Stimulated activated CD4-positive, alpha-beta T cell treated with anti-CD3 and anti-CD28 coated beads, TNF-alpha, amount 100 ng/mL, for 1 hour (primary cell): ENCODE measurements at places on chromosomes 5 and 9.

GRCh38 chr9:3502560-3503398, 23.0 kb downstream of the RFX3 start:
- DNase-seq: no peak

GRCh38 chr9:882416-882924, 41.0 kb downstream of the DMRT1 start:
- DNase-seq: no peak

GRCh38 chr5:121726991-121727390, 124.7 kb upstream of the FTMT start:
- no peak for DNase-seq

- no peak for DNase-seq
Measured at GRCh38 chr9:120531683-120532300, 48.2 kb downstream of the CDK5RAP2 start.

DNA sequence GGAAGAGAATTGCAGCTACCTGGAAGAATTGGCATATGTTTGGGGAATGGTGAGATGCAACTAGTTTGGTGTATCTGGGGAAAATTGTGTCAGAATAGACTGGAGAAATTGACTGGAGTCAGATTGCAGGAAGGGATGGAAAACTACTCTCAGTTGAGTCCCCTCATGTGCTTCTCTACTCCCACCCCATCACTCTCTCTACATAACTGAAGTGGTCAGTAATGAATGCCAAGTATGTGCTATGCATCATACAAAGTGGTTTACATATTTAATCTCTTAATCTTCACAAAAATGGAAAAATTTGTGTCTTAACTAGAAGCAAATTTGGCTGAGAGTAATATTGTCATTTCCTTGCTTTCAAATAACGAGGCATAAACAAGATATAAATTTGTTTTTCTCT, 146.4 kb upstream of the TNC start:
- DNase-seq: no peak

DNA sequence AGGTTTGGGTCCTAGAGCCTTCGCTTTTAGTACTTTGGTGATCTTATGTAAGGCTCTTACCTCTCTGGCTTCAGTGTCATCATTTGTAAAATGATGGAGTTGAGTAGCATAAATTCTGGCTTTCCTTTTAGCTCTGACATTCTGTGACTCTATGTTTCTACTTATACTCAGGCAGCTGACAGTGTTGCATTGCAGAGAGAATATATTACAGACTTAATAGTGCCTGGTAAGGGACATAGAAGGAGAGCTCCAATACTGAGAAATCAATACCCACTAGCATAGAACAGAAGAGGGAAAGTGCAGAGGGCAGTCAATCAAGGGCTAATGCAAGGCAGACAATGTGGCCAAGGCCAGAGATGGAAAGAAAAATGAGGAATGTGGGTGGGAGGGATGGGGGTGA, 371.4 kb upstream of the TLE4 start:
- no peak for DNase-seq
